ENCODE measurements at places on chromosomes 16 and 17.

DNA sequence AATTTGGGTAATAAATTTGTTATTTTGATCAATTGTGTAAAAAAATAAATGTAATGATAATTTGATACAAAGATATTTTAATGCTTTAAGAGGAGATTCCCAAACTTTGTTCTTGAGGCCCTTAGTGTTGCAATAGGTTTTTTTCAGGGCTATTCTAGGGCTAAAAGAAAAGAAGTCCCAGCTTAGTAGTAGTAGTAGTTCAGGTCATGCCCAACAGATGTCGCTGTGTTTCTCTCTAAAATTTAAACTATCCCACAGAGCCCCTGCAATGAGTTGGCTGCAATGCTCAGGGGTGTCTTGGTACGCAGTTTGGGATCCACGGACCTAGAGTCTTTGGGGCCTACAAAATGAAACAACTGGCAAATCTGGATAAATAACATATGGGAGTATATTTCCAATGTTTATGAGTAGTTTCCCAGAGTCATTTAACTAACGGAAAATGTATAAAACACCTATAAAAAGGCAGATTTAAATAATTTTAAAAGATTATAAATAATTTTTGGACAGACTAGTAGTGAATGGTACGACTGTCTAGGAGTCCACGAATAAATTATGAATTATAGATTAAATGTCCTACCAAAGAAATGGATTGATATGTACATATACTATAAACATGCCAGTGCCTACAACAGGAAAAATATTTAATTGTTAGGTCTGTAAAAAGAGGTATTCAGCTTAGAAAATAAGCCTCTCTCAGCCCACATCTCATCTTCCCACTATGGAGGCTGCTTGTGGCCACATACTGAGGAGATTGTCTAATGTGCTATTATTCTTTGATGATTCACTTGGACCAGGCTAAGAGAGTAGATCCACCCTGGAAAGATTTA is 228.5 kb upstream of the PMFBP1 start:
- no peak for DNase-seq

GRCh38 chr17:50426472-50426782 is 409 bp downstream of the ACSF2 start:
- no peak for DNase-seq

- no peak for DNase-seq
These were observed 23.6 kb downstream of the CNTROB start for GRCh38 chr17:7955414-7956227.

GRCh38 chr16:67406111-67406971 is 9.9 kb downstream of the ZDHHC1 start:
- no peak for DNase-seq

GRCh38 chr17:50480854-50481490 is 2.3 kb downstream of the RSAD1 start:
- DNase-seq, result no peak

DNA sequence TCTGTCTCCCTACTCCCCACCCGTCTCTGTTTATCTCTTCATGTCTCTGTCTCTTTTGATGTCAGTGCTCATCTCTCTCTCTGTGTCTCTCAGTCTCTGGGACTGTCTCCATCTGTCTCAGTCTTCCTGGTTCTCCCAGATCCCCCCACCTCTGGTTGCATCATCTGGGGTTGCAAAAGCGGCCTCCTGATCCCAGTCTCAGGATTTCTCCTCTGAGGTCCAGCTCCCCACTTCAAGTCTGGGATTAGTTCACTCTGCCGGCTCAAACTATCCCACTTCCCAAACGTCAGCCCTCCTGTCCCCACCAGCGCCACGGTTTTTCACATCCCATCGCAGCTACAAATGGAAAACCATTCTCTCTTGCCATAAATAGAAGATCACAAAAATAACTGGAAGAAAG is 9.0 kb downstream of the TEKT5 start:
- DNase-seq, result no peak

DNA sequence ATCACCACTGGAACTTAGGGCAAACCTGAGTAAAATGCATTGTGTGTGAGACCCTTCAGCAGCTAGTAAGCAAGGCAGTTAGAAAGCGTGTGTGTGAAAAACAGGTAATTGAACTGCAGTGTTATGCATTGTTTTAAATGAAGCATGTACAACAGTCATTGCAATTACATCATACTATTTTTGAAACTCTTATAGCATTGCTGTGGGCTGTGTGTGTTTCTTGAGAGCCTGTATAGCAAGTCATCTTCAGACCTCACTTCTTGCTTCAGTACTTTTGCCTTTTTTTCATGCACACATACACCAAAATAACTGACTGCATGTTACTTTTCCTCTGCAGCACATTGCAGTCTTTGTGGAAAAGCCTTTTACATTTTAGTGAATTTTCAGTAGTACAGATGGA is 19.2 kb downstream of the PTRH2 start:
- DNase-seq, result no peak

DNA sequence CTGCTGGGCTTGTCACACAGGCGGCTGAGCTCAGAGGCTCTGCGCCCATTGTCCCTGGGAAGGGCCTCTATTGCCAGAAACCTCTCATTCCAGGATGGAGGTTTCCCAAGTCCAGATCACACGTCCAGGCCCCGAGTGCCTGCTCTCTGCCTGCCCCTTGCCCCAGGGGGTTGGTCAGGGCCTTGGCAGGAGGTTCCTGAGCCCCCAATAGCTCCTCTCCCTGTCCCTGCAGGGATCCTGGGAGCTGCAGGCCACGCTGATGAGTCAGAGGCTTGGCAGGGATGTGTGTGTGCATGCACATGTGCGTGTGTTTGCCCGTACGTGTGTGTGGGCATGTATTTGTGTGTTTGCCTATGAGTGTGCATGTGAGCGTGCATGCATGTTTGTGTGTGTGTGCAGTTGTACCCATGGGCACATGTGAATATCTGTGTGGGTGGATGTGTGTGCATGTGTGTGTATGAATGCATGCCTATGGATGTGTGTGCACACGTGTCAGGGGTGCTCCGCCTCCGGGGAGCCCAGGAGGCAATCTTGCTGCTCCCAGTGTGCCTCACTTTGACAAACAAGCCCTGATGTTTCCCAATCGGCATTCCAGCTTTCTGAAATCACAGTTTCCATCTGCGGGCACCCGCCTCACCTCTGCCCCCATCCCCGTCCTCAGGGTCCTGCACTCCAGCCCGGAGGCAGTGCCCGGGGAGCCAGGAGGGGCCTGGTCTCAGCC is 98.4 kb upstream of the GSE1 start:
- no peak for DNase-seq

- DNase-seq, result no peak
These were observed 62.1 kb downstream of the MYO1D start for GRCh38 chr17:32814836-32815235.

GRCh38 chr17:44376124-44376523 is 12.5 kb upstream of the FAM171A2 start:
- DNase-seq, result peak; percentile 41

GRCh38 chr17:70276906-70277305 is 107.6 kb downstream of the KCNJ2 start:
- DNase-seq, result no peak

DNA sequence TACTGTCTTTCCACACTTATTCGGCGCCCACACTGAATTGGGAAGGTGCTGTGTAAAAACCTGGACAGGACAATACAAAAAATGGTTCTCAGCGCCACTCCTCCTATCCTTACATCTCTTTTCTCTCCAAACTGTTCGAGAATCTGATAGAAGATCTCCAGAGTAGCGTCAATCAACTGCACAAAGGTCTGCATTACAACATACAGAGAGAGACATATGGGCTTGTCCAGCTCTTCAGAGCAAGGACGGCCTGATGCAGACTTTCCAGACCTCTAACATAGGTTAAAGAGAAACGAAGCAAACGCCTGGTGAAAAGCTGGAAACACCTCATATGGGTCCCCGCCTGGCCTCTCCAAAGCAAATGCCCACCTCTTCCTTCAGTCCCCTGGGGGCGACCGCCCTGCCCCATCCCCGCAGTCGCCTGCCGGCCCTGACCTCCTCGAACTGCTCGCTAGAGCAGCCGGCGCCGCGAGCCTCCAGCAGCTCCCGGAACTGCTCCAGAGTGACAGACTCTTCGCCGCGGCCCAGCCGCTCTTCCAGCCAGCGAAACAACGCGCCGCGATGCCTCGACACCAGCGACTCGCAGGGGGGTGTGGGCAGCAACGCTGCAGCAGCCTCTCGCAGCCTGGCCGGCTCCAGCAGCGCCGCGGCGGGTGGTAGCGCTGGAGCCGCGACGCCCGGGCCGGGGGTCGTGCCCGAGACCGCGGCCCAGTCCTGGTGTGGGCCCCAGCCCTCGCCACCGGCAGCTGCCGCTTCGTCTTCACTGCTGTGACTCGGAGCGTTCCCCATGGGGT is 526 bp downstream of the ZZEF1 start:
- DNase-seq, result peak; percentile 33

- no peak for DNase-seq
These were observed 2.7 kb downstream of the CYBC1 start for GRCh38 chr17:82447876-82448275.

All from CD4-positive, alpha-beta T cell (primary cell).